ENCODE measurements at places on chromosomes 11 and 22.

- H3K4me1 ChIP-seq: no peaks in the 10 kb centered on the region
- DNase-seq: no peak
- no peaks in the 10 kb centered on the region for H3K27me3 ChIP-seq
These were observed 27.3 kb downstream of the INTS4 start for GRCh38 chr11:77967121-77967520.

GRCh38 chr11:63007920-63008319, 7.7 kb downstream of the SLC22A8 start:
- no peak for DNase-seq
- H3K36me3 ChIP-seq: no peaks in the 10 kb centered on the region
- H3K27me3 ChIP-seq: peaks cover 3% of the 10 kb centered on the region
- H3K4me3 ChIP-seq: no peak overlapping the region
- H3K4me1 ChIP-seq: no peaks in the 10 kb centered on the region

DNA sequence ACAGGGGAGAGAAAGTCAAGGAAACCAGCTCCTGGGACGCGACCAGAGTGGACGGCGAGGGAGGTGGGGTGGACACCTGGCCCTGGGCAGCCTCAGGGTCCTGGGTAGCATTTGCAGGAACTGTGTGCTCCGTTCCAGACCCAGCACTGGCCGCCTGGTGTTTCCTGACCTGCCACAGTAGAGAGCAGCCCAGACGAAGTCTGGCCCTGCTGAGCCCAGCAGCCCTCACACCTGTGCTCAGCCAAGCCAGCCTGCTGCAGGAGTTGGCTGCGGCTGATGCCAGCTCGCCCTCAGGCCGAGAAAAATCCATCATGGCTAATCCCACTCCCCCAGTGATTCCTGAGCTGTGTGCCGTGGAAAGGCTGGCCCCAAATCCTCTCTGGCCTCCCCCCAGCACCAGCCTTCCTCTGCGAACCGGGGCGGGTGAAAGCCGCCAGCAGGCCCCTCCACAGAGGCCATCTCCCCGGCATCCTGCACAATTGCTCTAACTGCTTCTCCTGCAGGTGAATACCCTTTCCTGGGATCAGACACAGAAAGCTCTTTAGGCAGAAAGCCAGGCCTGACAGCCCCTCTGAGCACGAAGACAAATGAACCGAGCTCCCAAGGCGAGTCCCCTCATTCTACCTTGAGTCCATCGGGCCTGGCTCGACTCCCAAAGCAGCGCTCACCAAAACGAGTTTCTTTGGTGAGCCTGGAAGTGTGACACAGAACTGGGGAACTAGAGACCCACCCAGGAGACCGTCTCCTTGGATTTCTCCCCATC, 88.6 kb downstream of the RTL6 start:
- H3K4me3 ChIP-seq: no peak overlapping the region
- H3K27me3 ChIP-seq: no peaks in the 10 kb centered on the region
- no peaks in the 10 kb centered on the region for H3K4me1 ChIP-seq

DNA sequence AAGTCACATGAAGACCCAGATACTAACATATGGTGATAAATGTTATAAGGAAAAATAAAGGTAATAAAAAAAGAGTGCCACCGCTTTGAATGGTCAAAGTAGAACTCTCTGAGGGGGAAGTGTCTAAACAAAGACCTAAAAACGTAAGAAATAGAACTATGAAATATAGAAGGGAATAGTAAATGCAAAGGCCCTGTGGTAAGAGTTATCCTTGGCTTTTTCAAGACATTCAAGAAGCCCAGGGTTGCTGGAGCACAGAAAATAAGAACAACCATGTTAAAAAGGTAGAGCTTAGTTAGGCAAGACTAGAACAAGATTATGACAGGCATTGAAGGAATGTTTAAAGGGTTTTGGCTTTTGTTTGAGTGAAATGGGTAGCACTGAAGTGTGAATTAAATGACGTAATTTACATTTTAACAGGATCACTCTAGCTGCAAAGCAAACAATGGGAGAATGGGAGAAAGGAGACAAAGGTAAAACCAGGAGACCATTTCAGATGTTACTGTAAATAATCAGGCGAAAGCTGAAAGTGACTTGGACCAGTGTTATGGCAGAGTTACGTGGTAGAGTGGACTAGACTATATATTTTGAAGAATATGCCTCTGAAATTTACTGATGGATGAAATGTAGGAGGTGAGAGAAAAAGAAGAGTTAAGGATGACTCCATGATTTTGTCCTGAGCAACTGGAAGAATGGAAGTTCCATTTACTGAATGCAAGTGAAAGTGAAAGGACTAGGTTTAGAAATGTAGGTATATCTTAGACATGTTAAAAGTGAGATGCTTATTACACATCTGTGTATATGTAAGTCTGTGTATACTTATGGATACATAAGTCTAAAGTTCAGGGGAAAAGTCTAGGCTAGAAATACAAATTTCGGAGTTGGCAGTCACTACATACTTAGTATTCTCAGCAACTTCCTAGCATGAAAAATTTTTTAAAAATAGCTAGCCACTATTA, 28.5 kb downstream of the BTBD10 start:
- no peak overlapping the region for H3K27ac ChIP-seq
- no peaks in the 10 kb centered on the region for H3K4me1 ChIP-seq
- no peaks in the 10 kb centered on the region for H3K36me3 ChIP-seq
- no peak overlapping the region for H3K4me3 ChIP-seq
- no peak for DNase-seq
- H3K27me3 ChIP-seq: no peaks in the 10 kb centered on the region

Data from GM12878 (cell line).